ENCODE measurements at places on chromosomes 4 and X.

GRCh38 chrX:50067435-50068284 lies 133.1 kb downstream of the AKAP4 start:
- no peak for DNase-seq

- no peak for DNase-seq
Observed at GRCh38 chrX:31126205-31126604, 54.4 kb upstream of the FTHL17 start.

DNA sequence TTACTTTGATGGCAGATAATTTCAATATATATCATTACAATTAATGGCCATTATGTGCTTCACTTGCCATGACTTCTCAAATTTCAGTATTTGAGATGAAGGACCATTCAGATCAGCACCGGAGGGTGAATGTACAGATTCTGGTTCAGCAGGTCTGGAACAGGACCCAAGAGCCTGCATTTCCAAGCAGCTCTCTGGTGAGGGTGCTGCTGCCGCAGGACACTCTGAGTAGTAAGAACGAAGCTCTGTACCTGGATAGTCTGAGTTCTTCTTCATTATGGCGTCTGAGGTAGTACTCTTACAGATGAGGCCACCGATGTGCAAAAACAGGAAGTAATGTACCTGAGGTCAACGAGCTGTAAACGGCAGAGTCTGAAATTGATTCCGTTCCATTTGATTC lies 228.2 kb downstream of the FBXW7 start:
- no peak for DNase-seq

DNA sequence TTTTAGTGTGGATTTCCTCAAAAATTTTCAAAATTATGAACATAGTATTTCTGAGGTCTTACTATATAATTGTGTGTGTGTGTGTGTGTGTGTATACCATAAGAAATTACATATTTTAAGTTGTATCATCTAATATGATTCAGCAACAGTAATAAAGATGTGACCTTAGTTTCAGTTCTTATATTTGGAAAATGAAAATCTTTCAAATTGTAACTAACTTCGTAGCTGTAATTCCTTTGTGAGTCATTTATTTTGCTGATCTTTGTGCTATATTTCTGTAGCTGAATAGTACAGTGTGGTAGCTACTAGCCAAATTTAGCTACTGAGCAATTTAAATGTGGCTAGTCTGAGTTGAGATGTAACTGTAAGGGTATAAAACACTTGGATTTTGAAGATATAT lies 116.4 kb downstream of the RAP1GDS1 start:
- DNase-seq: peak; percentile 19

GRCh38 chr4:39470402-39470801 lies 11.5 kb downstream of the LIAS start:
- DNase-seq: no peak

DNA sequence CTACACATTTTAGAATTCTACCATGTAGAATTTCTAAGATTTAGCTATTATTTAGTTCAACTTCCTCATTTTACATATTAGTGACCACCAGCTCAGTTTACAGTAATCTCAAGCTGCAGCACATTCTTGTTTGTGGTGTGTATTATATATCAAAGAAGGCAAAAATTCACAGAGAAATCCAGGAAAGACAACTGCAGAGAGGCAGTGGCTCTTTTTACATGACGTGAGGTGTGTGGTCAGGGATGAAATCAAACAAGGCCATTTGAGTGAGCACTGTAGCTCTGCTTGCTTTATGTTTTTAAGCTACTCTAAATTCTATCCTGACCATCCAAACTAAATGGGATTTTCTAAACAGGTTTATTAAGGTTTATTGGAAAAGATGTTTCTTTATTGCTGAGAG lies 71.1 kb downstream of the COL25A1 start:
- DNase-seq: no peak

- DNase-seq: no peak
Observed at GRCh38 chrX:25020391-25020904, 4.7 kb upstream of the ARX start.

GRCh38 chr4:181760560-181760959 lies 482.6 kb upstream of the TENM3 start:
- DNase-seq: no peak

- DNase-seq: no peak
Observed at GRCh38 chr4:104420766-104421165, 73.9 kb downstream of the CXXC4 start.

- peak; percentile 28 for DNase-seq
Observed at GRCh38 chrX:14697451-14697850, 168.1 kb downstream of the GLRA2 start.

DNA sequence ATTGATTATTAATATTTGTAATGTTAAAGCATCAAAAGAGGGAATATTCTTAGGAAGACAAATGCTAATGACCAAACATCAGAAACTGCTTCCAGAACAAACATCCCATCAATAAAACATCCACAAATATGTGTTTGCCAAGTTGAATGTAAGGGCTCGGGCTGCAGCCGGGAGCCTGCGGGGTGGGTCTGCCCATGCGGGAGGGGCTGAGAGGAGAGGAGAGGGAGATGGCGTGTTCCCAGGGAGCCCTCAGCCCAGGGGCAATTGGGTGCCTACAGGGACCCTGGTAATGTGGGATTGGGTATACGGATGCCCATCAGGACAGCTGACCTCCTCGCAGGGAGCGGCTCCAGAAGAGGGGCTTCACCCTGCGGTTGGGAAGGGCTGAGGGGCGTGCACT lies 38.4 kb upstream of the PSAPL1 start:
- no peak for DNase-seq

DNA sequence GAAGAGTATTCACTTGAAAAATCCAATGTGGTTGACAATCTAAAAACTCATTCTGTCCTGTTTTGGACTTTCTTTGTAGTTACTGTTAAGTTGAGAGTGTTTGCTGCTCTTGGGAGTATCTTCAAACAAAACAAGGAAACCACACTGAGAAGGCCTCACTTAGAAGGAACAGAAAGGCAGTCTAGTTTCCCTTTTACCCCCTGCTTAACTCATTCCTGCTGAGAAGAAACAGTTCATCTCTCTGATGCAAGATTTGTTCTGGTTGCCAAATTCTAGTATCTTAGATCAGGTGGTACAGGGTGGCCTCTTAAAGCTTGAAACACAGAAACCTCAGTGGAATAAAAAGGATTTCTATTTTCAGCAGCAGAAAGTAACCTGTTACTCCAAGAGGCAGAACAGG lies 41.4 kb downstream of the GUCY2F start:
- peak; percentile 2 for DNase-seq

DNA sequence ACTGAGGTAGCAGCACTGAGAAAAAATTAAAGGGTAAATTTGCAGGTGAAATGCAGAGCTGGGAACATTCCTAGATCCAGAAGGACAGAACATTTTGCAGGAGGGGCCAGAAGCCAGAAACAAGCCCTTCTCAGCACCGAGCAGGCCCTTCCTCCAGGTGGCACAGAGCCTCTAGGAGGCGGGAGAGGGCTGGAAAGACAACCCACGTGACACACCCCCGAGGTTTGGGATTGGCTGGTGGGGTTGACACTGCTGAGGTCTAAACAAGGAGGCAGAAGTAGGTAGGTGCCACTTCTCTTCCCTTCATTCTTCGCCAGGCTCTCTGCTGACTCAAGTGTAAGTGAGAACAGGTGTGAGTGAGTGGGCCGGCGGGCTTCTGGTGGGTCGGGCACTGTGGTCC lies at the start of gene PAGE4:
Gene PAGE4 (plus strand): TSS at position 288 of the 400 bp plus-strand sequence. CDS start 1,126 bp downstream, outside the sequence.
- DNase-seq: no peak

- DNase-seq: peak; percentile 63
Observed at GRCh38 chrX:149871940-149872339, 9.0 kb upstream of the MAGEA8 start.

- no peak for DNase-seq
Observed at GRCh38 chr4:151786158-151786495, 25.3 kb upstream of the GATB start.

DNA sequence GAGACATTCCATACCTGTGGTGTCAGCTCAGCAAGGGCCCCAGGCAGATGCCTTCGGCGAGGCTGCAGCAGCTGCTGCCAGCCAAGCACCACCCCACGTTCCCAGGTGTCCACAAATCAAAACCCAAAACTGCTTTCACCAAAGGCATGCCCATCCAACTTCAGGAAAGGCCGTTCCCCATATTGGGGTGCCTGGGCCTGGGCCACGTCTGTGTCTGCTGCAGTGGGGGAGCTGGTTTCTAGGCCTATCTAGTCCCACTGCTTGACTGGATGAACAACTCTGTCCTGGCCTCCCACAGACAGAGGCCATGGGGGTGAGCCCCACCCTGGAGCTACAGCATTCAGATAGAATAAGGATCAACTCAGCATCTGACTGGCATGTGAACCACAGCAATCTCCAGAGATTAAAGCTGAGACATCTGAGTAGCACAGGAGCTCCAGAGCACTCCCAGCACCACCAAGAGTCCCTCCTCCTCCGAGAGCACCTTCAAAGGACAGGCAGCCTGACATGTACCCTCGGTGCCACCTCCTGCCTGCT lies 37.0 kb downstream of the NAT8L start:
- DNase-seq: no peak

- peak; percentile 36 for DNase-seq
Observed at GRCh38 chrX:66731398-66731797, 92.5 kb upstream of the EDA2R start.

- DNase-seq: no peak
Observed at GRCh38 chrX:68121371-68121770, 311.9 kb downstream of the OPHN1 start.

GRCh38 chr4:180641495-180641894 lies 1601.7 kb upstream of the TENM3 start:
- no peak for DNase-seq

GRCh38 chr4:33072298-33073089 lies 2352.3 kb downstream of the PCDH7 start:
- DNase-seq: no peak

GRCh38 chr4:74499986-74500781 lies 55.2 kb downstream of the AREG start:
- DNase-seq: no peak

DNA sequence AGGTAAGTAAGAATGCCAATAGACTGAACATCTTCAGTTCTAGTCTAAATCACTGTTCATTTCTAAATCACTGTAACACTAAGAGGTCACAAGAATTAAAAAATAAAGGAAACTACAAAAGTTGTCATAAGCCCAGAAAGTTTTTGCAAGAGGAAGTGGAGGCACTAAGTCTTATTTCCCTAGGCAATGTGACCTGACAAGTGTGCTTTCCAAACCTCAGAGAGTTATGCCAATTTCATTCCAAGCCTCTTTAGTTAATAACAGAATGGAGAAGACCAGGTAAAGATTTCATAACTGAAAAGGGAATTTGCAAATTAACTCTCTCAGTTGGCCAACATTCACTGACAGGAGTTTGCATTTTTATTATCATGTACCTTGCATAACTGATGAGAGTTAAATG lies 40.5 kb downstream of the BBS12 start:
- no peak for DNase-seq

GRCh38 chr4:117740736-117741135 lies 293.6 kb upstream of the NDST3 start:
- DNase-seq: no peak

DNA sequence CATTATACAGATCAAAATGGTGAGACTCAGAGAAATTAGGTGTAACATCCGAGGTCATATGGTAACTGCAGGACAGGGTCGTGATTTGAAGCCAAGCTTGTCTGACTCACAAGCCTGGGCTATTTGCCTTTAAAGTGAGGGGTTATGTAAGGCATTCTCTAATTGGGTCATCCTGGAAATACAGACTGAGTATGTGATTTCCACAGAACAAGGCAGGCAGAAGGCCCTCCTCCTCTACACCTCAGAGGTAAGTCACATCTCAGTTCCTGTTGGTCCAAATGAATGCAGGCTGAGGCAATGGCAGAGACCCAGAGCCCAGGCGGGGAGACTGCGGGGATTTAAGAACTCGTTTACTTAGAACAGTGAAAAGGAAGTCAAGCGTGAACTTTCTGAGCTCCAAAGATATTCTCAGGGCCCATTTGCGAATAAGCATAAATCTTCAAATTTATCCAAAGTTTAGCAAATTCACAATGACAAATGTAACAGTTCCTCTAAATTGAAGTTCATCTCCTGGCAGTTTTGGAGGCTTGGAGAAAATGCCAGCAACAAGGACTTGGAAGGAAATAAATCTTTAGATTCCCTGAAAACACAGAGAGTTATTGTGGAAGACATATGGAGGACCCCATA lies 153.3 kb downstream of the LDB2 start:
- DNase-seq: no peak

GRCh38 chrX:41110801-41111625 lies 25.8 kb downstream of the USP9X start:
- DNase-seq: no peak

GRCh38 chr4:123444290-123444731 lies 47.7 kb downstream of the SPRY1 start:
- peak; percentile 38 for DNase-seq

DNA sequence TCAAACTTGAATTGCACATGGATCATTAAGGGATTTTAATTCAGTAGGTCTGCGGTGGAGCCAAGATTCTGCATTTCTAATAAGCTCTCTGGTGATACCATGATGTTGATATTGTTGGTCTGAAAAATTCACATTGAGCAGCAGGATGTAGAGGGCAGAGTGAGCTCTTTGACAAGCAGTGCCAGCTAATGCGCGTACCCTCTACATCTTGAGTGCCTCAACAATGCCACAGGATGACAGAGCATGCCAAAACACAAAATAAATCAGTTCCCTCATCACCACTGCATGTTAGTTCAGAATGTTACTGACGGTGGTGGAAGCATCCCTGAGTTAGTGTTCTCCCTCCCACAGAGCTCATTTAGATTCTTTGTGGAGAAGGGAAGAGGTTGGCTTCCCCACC lies 23.5 kb downstream of the IL1RAPL1 start:
- DNase-seq: no peak

GRCh38 chr4:97121493-97121892 lies 1021.8 kb downstream of the STPG2 start:
- DNase-seq: no peak

DNA sequence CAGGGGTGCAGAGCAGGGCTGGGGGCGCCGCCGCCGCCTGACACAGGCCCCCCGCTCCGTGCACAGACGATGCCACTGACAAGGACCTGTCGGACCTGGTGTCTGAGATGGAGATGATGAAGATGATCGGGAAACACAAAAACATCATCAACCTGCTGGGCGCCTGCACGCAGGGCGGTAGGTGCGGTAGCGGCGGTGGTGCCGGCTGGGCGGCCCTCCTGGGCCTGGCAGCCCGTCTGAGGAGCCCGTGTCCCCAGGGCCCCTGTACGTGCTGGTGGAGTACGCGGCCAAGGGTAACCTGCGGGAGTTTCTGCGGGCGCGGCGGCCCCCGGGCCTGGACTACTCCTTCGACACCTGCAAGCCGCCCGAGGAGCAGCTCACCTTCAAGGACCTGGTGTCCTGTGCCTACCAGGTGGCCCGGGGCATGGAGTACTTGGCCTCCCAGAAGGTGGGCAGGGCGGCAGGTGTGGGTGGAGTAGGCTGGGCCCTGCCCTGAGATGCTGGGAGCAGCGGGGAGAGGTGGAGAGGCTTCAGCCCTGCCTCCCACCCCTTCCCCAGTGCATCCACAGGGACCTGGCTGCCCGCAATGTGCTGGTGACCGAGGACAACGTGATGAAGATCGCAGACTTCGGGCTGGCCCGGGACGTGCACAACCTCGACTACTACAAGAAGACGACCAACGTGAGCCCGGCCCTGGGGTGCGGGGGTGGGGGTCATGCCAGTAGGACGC lies 12.6 kb downstream of the FGFR3 start:
- no peak for DNase-seq

GRCh38 chrX:2176733-2177132 lies 324.0 kb downstream of the DHRSX start:
- DNase-seq: no peak

Measured in activated CD4-positive, alpha-beta T cell treated with anti-CD3 and anti-CD28 coated beads, Interleukin-2, Interleukin-4, amounts not matched to agents 100 ng/mL and 50 ng/mL, durations not matched to agents 16 hours and 8 hours (primary cell).